Stimulated activated CD8-positive, alpha-beta memory T cell treated with anti-CD3 and anti-CD28 coated beads, Interleukin-7, amount 100 ng/mL, for 4 hours (primary cell): ENCODE measurements at places on chromosomes 12 and 14.

DNA sequence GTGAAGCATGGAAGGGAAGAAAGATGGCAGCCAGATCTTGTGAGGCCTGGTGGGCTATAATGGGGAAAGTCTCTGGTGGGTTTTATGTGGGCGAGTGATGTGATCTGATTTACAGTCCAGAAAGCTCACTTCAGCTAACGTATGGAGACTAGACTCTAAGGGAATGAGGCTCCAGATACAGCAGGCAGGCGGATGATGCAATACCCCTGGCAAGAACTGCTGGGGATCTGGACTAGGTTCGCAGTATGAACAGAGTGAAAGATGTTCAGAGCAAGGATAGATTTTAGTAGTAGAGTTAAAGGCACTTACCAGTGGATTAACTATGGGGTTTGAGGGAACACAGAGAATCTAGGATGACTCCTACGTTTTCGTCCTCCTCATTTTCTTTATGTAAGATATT is 253.1 kb downstream of the ANO2 start:
- DNase-seq: no peak

DNA sequence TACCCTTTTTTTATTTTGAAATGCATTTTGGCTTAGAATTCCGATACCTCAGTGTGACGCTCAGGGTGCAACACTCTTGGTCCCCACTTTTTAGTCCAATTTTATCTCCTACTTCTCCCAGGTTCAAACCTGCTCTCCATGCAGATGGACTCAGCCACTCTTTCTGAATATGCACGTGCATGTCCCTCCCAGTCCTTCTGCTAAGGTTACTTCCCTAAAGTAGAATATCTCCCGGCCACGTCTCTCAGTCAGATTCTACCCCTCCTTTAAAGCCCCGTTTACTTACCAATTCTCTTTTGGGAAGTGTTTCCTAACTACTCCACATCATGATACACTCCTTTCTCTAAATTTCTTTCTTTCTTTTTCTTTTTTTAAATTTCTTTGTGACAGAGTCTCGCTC is 15.5 kb upstream of the PARP11 start:
- no peak for DNase-seq

DNA sequence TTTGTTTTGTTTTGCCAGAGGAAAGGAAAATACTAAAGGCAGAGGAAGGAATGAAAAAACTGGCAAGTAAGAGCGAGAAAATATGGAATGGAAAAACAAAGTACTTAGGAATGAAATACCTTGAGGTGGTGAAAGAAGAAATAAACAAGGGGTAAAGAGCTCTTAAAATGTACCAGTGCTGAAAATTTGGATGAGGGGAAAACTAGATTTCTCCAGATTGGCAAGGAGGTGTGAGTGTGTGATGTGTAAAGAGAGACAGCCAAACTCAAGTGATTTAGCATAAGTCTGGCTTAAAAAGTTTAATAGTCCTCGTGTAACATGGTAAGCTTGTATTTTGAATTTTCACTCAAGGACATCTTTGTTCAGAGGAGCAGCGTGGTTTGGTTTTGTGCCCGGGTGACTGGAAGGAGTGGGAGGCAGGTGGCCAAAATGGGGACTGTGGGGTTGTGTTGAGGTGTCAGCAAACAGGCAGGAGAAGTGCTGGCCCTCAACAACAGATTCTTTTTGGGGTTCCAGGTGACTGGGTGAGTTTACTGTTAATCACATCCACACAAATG is 102.7 kb downstream of the DACT1 start:
- no peak for DNase-seq

DNA sequence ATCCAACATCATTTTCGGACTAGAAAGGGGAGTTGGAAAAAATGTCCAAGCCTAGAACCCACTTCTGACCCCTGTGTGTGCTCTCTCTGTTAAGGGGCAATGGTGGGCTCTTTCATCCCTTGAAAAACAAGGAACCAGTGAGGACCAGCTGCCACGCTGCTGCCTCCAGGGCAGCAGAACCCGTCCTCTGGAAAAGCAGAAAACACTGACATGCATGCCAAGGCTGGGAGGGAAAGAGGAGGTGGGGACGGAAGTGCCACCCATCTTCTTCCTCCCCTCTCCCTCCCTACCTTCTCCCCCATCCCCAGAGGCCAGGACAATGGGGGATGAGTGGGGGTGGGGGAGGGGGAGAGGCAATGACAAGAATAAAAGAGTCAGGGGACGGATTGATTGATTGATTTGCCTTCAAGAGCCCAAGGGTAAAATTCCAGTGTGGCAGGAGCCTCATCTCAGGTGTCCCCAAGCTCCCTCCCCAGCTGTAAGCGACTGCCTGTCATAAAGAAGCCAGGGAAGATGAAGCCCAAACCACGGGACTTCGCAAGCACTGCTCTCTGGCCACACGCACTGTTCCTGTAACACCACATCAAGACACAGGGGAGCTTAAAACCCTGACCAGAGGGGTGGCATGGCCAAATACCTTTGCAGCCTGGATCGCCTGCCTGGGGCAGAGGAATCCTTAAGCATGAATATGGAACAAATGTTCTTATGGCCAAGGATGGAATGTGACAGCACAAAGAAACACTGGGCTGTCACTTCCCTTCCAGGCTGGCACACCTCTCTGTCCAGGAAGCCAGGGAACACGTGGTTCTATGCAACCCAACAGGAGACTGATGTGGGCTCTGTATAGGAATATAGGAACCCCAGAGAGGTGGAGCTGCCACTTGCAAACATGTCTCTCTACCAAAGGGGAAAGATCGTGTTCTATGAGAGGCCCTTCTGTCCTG is 38.9 kb upstream of the BDKRB2 start:
- DNase-seq: no peak

DNA sequence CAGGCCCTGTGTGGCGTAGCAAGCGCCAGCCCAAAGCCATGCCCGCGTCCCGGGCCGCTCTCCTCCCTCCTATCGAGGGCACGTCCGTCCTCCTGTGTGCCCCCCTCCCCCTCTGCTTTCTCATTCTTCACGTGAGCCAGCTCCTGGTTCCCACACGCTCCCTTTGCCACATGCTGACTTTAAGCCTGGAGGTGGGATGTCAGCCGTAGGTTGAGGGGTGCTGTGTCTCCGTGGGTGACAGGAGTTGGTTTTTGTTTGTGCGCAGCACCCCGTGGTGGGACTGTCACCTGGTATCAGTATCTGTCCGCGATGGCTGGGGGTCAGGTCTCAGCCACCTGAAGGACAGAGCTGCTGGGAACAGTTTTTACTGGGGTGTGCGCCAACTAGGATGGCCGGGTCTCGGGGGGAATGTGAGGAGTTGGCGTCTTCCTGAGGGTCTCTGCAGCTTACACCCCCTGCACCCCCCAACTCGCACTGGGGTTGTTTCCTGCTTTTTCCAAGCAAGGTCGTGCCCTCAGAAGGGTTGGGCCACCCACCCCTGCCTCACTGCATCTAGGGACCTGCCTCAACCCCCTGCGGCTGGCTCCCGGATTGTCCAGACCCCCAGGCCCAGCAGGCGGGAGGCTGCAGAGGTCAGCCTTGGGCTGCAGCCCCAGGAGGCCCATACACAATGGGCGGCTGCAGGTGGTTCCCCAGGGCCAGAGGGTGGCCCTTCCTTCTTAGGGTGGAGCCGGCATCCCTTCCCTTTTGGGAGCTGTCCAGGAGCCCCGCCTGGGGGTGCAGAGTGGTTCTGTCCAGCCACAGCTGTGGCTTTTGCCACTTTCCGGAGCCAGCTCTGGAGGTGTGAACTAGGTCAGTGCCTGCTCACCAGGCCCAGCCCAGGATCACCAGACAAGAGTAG is 7.3 kb downstream of the ULK1 start:
- DNase-seq: no peak

GRCh38 chr14:22994762-22995275 is 12.5 kb upstream of the AJUBA start:
- DNase-seq: no peak

GRCh38 chr14:32224737-32225377 is 21.8 kb upstream of the RNU6-8 start:
- no peak for DNase-seq

- DNase-seq: no peak
Observed at GRCh38 chr12:56161690-56162351, 3.7 kb downstream of the MYL6 start.

DNA sequence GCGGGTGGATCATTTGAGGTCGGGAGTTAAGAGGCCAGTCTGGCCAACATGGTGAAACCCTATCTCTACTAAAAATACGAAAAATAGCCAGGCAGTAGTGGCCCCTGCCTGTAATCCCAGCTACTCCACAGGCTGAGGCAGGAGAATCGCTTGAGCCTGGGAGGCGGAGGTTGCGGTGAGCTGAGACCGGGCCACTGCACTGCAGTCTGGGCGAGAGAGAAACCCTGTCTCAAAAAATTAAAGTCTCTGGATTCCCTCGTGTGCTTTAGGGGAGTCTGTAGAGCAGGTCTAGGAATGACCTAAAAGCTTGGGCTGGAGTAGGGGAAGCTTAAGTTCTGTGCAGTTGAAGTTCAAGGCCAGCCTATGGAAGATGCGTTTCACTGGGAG is 697 bp upstream of the TULP3 start:
- no peak for DNase-seq

DNA sequence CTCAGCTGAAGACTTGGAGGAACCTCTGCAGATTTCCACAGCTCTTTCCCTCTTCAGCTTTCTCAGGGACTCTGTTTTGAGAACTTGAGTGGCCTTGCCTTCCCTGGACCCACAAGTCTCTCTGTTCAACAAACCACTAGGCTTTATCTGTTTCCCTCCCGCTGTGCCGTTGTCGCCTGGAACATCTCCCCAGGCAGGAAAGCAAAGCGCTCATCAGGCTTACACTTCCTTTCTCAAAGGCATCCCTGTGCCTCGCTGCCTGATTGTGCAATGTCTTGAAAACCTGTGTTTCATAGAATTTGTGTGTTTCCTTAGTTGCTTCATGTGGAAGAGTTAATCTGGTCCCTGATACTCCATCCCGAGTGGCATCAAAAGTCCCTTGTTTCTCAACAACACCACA is 64.1 kb downstream of the PPM1A start:
- DNase-seq: no peak

GRCh38 chr14:106287506-106287905 is 761.1 kb downstream of the TMEM121 start:
- DNase-seq: no peak

GRCh38 chr12:105935981-105936380 is 202.8 kb downstream of the NUAK1 start:
- DNase-seq: no peak

DNA sequence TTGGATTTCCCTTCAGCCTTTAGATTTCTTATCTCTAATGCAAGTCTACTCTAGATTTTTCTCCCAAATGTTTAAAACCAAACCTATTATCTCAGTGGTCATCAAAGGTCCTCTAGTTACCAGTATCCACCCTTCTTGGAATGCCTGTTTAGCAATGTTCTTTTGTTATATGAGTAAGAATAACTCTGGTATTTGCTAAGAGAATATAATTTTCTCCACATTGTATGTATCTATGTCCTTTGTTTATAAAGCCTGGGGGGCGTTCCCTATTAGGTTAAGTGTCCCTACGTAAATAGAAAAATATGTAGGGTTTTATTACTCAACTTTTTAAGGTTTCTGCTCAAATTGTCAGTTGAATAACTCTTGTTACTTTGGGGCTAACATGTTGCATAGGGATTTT is 27.3 kb downstream of the PPM1A start:
- DNase-seq: no peak

GRCh38 chr14:103115845-103116572 is 7.3 kb upstream of the TNFAIP2 start:
- DNase-seq: no peak

GRCh38 chr12:55499810-55500252 is 7.7 kb downstream of the OR6C68 start:
- DNase-seq: no peak

DNA sequence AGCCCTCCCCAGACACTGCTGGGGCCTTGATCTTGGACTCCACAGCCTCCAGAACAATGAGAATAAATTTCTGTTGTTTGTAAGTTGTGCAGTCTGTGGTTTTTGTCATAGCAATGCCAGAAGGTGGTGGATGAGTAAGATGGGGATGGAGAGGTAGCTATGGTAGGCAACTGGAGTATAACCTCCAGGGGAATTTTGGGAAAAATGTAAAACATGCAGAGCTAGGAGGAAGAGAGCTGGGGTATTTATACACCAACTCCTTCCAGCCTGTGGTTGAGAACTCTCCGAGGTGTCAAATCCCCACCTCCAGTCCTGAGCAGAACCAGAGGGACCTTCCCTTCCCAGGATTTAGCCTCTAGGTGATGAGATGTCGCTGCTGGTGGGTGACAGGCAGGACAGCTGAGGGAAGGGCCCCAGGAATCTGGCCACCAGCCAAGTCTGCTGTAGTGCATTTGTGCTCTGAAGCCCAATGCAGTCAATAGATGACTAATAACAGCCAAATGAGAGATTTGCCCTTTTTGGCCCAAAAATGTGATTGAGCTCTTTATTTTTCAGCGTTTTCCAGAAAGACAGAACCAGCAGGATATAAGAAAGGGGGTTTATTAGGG is 19.1 kb upstream of the CEP170B start:
- DNase-seq: no peak

- no peak for DNase-seq
Observed at GRCh38 chr14:51277753-51278415, 37.8 kb downstream of the TMX1 start.

DNA sequence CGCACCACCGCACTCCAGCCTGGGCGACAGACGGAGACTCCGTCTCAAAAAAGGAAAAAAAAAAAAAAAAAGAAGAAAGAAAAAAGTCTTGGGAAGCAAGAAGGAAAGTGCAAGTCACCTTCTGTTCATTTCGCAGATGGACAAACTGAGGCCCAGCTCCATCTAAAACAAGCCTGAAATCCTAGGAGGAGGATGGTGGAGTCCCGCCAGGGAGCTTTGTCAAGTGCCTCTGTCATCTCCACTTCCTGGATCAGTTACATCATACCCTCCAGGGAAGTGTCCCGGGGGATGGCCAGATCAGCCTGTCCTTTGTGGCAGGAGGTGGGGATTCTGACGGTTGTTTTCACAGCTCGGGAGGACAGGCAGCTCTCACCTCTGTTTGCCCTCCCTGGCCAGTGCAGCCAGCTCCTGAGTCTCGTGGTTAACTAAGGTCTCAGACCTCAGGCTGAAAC is 8.7 kb upstream of the SDSL start:
- DNase-seq: no peak

GRCh38 chr14:77674931-77675330 is 32.9 kb downstream of the ALKBH1 start:
- DNase-seq: no peak

- DNase-seq: no peak
Observed at GRCh38 chr14:30608533-30609006, 13.5 kb upstream of the SCFD1 start.
